ENCODE measurements at places on chromosomes 13 and 19.
A peak's percentile ranks its signal among the peaks of the same experiment; 100 is the strongest.

- DNase-seq = no peak
These were observed 435.6 kb downstream of the PCDH9 start for GRCh38 chr13:66794340-66795031.

DNA sequence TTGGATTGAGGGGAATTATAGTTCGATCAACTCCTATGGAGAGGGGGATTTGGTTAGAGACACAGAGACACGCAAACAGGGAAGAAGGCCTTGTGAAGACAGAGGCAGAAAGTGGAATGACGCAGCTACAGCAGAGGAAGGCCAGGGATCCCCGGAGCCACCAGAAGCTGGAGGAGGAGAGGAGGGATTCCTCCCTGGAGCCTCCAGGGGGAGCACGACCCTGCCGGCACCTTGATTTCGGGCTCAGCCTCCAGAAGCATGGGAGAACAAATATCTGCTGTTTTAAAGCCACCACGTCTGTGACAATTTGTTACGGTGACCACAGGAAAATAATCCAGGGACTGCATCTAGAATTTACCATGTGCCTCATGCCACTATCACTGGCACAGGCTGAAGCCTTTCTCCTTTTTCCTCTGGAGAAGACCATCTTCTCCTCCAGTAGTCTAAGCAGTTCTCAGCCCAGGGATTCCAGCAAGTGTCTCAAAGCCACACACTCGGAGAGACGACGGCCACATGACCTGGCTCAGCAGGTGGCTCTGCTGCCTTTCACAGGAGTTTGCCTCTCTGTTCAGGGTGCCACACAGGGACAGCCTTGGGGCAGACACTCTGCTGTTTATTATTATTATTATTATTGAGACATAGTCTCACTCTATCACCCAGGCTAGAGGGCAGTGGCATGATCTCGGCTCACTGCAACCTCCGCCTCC, 39.9 kb upstream of the CCNE1 start:
- DNase-seq = peak; percentile 78

DNA sequence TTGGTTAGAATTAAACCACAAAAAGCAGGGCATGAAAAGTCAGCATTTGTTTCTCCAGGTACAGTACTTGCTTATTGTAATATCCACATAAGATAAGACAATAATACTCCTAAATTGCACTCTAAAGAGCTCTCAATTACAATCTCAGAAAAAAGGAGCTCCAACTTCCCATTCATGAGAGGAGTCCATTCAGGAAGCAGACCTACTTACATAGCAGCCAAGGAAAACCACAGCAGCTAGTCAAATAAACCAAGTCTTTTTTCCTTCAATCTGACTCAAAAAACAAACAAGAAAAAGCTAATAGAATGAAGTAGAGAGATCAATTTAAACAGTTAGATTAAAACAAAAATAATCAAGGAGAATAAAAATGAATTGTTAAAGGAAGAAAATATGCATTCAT, 885.2 kb upstream of the SLITRK6 start:
- DNase-seq = no peak

DNA sequence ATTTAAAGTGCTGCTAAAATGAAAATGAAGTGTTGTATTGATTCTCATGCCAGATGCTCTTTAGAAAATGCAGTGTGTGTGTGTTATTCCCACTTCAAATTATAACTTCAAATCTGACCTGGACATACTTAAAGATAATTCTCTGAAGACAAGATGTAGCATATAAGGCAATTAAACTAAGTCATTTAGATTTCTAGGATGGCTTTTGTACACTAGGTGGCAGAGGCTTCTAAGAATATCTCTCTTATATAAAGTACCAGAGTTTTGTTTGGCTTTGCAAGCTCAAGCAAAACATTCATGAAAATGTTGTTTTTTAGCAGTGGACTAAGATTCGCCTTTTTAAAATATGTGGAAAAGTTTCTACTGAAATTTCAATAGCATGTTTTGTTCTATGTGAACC, 407.2 kb downstream of the GPC5 start:
- no peak for DNase-seq

DNA sequence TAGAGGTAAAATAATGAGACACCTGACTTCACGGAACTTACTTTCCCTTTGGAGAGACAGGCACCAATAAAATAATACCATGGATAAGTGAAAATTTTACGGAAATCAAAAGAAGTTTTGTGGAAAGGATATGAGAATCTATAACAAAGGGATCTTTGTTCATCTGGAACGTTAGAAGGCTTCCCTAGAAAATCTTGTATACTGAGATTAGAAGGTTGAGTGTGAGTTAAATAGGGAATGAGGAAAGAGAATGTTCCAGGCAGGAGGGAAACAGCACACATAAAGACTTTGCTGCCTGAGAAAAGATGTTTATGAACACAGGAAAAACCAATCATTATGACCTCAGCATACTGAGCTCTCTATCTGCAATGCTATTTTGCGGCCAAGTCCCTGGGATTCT, 19.6 kb upstream of the RAP2A start:
- no peak for DNase-seq

DNA sequence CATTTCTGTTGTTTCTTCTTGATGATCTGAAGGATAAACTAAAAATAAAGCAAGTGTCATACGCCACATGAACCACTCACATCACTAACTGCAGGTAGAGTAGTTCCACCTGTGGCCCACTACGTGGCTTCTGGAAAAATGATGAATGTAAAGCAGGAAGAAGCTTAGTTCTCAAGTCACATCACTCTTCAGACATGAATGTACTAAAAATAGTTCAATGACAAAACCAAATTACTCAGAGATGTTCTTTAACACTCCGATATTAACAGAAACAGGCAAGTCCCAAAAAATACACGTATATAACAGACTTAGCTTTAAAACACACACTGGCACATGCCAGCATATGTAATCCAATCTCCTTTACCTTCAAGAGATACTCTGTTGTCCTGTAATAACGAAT, 21.6 kb downstream of the RAB20 start:
- no peak for DNase-seq

GRCh38 chr19:13079542-13079986, 23.1 kb downstream of the LYL1 start:
- DNase-seq = peak; percentile 50

GRCh38 chr13:33554919-33555791, 262.8 kb upstream of the RFC3 start:
- DNase-seq = no peak

DNA sequence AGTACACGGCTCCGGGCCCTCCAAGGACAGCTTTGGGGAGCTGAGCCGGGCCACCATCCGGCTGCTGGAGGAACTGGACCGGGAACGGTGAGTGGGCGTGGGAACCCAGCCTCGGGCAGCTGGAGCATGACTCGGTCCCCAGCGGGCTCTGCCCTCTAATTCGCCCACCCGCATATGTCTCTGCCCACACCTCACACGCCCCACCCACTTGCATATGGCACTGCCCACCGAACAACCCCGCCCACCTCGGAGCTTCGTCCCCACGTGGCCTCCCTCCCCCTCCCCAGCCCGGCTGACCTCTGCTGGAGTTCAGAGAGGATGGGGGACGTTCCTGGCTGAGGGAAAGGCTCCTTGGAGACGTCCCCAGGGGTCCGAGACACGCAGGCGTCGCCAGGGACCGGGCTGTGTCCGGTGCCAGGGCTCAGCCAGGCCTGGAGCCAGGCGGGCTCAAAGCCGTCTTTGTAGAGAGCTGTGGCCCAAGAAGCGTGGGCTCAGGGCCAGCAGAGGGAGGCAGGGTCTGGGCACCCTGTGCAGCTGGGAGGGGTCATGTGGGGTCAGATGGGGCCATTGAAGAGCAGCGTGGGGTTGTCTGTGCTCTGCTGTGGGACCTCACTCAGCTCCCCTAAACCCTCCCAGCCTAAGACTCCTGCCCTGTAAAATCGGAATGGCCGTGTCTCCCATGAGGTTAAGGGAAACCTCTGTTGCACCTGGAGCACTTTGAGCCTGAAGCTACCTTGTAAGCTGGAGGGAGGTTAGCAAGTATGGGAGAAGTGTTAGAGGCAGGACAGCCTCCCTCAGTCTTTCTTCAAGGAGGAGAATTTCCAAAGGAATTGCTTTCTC, 3.8 kb downstream of the APC2 start:
- DNase-seq = peak; percentile 51

GRCh38 chr19:11208561-11209471, 11.5 kb upstream of the KANK2 start:
- peak; percentile 48 for DNase-seq

GRCh38 chr19:35848919-35849505, 3.3 kb downstream of the NPHS1 start:
- DNase-seq = no peak

GRCh38 chr19:51548213-51548651, 16.8 kb upstream of the SIGLEC6 start:
- DNase-seq = no peak

- no peak for DNase-seq
These were observed 8.5 kb downstream of the MAU2 start for GRCh38 chr19:19329126-19329525.

DNA sequence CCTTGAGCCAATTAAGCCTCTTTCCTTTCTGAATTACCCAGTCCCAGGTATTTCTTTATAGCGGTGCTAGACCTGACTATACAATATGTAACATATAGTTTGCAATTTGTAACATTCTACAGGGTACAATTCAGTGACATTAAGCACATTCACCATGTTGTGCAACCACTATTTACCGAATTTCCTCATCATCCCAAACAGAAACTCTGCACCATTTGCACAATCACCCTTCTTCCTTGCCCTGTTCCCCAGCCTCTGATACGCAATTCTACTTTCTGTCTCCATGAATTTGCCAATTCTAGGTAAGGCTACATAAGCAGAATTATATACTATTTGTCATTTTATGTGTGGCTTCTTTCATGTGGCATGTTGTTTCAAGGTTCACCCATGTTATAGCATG, 13.7 kb upstream of the SIGLEC10 start:
- DNase-seq = no peak

GRCh38 chr13:83449668-83450395, 432.4 kb downstream of the SLITRK1 start:
- DNase-seq = no peak

DNA sequence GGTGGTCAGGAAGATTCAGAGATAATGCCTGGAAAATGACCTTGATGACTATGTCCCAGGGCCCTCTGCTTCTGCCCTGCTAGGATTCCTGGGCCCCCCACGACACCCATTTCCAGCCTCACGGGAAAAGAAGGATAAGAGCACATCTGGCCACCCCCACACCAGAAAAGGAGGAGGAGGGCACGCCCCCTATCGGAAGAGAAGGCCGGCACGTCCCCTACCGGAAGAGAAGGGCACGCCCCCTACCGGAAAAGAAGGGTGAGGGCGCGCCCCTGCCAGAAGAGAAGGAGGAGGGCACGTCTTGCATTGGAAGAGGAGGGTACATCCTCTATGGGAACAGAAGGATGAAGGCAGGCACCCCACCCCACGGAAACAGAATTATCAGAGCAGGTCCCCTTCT, 84.3 kb downstream of the IER2 start:
- peak; percentile 38 for DNase-seq

GRCh38 chr13:73625562-73626339, 508.5 kb downstream of the KLF12 start:
- no peak for DNase-seq

GRCh38 chr13:30770929-30771328, 35.6 kb downstream of the ALOX5AP start:
- no peak for DNase-seq

DNA sequence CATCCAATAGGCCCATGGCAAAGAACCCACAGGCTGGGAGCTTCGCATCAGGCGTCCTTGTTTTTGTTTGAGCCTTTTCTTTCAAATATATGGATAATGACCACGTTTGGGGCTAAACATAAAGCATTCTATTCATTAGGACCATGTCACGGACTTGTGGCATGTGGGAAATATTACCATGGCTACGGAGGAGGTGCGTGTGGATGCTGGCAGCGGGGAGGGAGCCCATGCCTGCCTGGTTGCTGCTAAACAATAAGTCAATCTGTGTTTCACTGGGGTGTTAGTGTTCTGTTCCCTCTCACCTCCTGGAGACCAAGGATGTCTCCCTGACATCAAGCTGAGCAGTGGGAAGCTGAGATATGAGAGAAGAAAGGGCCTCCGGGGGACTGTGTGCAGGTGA, 121.1 kb downstream of the IRS2 start:
- no peak for DNase-seq

- no peak for DNase-seq
These were observed 182.9 kb downstream of the SLITRK6 start for GRCh38 chr13:85616275-85616674.

GRCh38 chr19:51690454-51691073, 2.6 kb upstream of the SPACA6 start:
- peak; percentile 90 for DNase-seq
